Activated CD4-positive, alpha-beta T cell treated with anti-CD3 and anti-CD28 coated beads, Interleukin-2, Interleukin-4, amounts not matched to agents 100 ng/mL and 50 ng/mL, durations not matched to agents 16 hours and 8 hours (primary cell): ENCODE measurements at places on chromosomes 7 and 10.

- no peak for DNase-seq
Observed at GRCh38 chr7:36985316-36985715, 261.0 kb upstream of the AOAH start.

GRCh38 chr10:103021150-103021899 is 103.2 kb downstream of the CNNM2 start:
- DNase-seq, result no peak

GRCh38 chr7:65809982-65810288 is 62.9 kb upstream of the VKORC1L1 start:
- no peak for DNase-seq

GRCh38 chr7:46480619-46481018 is 559.5 kb upstream of the IGFBP3 start:
- DNase-seq, result no peak

GRCh38 chr10:78764436-78764835 is 304.3 kb upstream of the ZMIZ1 start:
- DNase-seq, result no peak

DNA sequence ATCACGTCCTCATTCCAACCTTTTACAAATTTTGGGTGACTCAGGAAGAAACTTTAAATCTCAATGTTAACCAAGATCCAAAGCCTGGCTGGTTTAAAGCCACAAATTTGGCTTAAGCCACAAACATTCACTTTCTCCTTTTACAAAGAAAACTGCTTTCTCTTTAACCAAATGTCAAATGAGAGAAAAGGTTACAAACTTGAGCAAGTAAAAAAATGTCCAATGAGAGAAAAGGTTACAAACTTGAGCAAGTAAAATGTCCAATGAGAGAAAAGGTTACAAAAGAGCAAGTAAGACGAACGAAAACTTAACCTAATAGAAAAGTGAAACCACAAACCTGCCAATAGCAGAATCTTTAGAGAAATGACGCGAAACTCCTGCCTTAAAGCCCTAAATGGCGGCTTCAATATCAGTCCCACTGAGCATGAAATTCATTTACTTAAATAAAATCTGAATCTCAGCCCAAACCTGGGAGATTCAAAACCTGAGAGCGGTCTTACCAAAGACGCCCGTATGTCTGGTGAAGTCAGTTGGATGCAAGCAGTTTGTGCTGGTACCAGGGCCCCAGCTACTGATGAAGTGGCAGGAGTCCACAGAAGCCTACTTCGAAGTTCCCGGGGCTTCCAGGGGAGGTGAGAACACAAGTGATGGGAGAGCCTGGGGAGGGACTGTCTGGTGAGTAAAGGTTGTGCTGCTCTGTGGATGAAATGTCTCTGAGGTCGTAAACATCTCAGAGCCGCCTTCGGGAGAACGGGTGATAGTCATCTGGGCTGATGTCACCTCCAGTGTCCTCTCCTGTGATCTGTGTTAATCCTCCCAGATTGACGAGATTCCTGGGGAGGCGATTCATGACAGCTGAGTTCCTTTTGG is 74.6 kb downstream of the PAXIP1 start:
- DNase-seq, result peak; percentile 91

DNA sequence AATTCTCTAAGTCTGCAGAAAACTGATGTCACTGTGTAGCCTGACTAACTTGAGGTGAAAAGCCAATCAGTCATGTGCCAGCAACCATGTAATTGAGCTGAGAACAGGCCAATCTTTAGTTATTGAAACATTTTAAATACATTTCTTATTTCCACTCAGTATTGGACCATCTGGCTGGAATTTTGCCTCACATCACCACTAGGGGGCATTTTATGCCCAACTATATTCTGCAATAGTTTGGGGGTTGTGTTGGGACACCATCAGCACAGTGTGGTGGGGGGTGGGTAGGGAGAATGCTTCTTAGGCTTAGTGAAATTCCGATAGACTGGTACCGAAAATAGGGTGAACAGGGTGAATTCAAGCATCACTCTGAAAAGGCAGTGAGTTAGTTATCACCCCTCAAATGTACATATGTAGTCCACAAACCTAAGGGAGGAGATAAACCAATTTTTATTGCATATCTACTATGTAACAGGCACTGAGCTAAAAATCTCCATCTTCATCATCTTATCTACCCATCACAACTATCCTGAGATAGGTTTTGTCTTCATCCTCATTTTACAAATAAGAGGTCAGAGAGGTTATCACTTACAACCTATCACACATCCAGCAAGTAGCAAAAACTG is 17.8 kb downstream of the NPSR1 start:
- peak; percentile 30 for DNase-seq

- peak; percentile 84 for DNase-seq
Observed at GRCh38 chr7:111011520-111011919, 79.4 kb upstream of the LRRN3 start.

GRCh38 chr7:51244053-51244452 is 72.6 kb downstream of the COBL start:
- no peak for DNase-seq

- DNase-seq, result no peak
Observed at GRCh38 chr10:118027397-118027796, 19.3 kb downstream of the RAB11FIP2 start.

DNA sequence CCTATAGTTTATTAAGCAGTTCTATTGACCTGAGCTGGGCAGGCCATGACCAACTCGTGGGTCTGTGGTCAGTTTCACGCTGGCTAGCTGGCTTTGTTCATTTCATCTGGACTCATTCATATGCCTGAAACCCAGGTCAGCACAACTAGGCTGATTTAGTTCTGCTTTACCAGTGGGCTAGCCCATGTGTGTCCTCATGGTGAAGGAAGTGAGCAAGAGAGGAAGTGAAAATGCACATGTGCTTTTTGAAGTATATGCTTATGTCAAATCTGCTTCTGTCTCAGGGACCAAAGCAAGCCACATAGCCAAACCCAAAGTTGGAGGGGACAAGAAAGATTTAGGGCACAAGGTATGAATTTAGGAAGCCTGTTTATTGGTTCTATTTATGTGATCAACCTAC is 154.5 kb downstream of the RNF133 start:
- DNase-seq, result no peak

GRCh38 chr7:151700586-151701165 is 176.2 kb downstream of the PRKAG2 start:
- DNase-seq, result no peak

- DNase-seq, result no peak
Observed at GRCh38 chr7:120996333-120996987, 7.9 kb downstream of the CPED1 start.

DNA sequence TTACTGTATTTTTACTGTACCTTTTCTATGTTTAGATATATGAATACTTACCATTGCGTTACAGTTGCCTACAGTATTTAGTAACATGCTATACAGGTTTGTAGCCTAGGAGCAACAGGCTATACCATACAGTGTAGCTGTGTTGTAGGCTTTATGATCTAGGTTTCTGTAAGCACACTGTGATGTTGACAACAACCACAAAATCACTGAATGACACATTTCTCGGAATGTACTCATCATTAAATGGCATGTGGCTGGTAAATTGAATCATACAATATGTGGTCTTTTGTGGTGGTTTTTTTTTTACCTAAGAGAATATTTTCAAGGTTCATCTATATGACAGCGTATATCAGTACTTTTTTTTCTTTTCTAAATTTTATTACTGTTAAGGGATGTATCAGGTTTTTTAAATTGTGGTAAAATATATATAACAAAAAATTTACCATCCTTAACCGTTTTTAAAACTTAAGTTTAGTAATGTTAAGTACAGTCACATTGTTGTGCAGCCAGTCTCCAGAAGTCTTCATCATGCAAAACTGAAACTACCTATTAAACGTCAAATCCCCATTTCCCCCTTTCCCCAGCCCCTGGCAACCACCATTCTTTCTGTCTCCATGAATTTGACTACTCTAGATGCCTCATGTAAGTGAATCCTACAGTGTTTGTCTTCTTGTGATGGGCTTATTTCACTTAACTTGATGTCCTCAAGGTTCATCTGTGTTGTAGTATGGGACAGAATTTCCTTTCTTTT is 21.5 kb downstream of the BTAF1 start:
- peak; percentile 91 for DNase-seq

DNA sequence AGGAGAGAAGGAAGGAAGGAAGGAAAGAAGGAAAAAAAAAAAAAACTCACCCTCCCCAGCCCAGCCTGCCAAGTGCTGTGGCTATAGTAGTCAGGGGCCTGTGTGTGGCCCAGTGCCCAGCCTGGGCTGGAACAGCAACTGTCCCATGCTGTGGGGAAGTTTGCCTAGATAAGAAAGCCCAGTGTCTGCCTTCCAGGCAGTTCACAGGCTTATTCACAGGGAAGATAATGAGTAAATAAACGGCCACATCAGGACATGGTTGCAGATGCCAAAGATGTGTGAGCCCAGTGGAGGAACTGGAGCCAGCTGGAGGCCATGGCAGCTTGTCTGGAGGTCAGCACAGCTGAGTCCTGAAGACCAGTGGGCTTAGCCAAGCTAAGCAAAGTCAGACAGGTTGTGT is 132.4 kb upstream of the FOXK1 start:
- DNase-seq, result no peak

DNA sequence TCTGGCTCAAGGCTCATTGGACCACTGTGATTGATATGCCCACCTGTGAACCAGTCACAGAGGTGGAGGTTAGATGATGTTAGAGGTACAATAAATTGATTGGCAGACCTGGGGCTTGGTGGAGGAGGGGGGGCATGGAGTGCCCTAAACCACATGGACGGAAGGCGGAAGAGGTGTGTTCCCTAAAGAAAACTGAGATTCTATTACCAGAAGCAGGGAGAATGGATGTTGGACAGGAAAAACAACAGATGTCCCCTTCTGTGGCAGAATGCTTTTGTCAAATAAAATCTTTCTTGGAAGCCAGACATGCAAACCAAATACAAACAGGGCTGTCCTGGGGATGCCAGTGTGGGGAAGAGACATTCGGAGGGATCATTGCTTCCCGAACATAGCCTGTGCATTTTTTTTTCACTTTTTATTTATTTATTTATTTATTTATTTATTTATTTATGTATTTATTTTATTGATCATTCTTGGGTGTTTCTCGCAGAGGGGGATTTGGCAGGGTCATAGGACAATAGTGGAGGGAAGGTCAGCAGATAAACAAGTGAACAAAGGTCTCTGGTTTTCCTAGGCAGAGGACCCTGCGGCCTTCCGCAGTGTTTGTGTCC is 433.9 kb downstream of the RPS24 start:
- DNase-seq, result no peak

- DNase-seq, result no peak
Observed at GRCh38 chr7:151137076-151137675, 30.3 kb downstream of the GBX1 start.

DNA sequence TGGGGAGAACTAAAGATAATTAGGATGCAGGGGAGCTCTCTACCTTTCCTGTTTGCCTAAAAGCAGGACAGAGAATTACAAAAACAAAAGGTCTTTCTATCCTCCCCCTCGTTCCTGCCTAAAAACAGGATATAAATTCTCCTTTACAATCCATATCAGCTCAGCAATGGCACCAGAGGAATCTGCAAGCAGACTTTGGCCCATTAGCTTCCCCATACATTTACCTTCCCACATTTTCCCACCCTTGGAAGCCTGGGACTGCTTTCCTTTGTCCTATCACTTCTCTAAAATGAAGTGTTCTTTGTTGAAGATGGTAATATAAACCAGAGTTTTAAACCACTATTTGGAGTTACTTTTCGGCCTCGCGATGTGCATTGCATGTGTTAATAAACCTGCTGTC is 15.5 kb downstream of the SHTN1 start:
- no peak for DNase-seq
